Trophoblast cell (in vitro differentiated cells and primary cell): ENCODE measurements at places on chromosomes 5 and 9.

DNA sequence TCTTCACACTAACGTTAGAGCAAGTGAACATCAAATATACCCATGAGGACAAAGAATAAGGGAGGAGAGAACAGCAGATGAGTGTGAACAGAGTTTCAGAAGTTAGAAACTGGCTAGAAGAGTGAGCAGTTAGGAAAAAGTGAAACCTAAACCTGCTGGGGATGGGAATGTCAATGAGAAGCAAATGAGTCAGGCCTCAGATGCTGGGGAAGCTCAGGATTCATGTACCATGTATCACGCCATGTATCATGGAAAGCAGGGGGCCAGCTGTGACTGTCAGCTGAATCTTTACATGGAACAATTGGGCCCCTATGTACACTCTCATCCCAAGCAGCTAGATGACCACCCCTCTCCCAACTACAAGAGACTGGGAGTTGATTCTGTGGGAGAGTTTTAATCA lies 16.2 kb downstream of the GDF9 start:
- no peak for DNase-seq

GRCh38 chr9:104027295-104027694 lies 66.8 kb upstream of the SMC2 start:
- DNase-seq = no peak

DNA sequence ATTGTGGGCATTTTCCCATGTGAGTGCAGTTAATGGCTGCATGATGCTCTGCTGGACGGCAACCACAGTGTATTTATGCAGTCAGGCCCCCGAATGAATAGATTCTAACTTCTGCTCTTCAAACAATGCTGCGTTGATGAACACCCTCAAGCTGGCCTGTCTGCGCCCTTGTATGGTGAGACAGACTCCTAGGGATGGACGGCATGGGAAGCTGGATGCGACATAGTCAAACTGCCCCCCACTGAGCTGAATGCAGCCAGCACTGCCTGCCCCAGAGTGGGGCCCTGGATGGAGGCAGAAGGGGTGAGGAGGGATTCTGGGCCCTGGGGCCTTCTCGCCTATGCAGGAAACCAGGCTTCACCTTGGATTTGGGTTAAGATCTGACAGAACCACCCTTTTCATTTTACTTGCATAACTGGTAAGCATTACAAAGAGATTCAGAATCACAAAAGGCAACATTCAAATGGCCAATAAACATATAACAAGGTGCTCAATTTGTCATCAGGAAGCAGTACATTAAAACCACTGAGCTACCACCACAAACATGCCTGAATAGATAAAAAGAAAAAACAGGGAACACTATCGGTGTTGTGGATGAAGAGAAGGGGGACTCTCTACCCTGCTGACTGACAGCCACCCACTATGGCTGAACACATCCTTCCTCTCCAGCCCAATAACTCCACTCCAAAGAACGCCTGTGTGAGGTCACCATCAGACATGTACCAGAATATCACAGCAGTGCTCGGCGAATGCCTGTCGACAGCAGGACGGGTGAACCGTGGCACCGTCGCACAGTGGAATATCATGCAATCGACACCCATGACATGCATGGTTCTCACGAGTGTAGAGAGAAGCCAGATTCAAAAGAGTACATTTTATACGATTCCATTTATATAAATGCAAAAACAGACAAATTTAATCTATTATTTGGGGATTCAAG lies 79.1 kb downstream of the RAPGEF1 start:
- DNase-seq = no peak

DNA sequence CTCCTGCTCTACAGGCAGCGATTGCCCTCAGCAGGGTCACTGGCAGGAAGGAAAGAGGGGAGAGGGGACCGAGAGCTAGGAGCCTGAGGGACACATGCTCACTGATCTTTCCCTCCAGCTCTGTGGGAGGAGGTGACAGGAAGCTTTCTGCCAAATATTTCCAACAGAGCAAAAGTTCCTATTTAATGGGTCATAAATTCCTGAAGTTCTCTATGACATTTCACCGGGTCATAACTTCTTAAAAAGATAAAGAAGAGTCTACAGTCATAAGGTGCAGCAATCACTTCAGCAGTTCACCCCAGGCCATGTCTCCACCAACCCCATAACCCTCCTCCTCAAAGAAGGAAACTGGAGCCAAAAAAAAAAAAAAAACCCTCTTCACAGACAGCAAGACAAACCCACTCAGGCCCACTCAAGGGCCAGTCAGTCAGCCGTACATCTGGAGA lies 481.1 kb downstream of the NR2F1-AS1 start:
- peak; percentile 70 for DNase-seq

DNA sequence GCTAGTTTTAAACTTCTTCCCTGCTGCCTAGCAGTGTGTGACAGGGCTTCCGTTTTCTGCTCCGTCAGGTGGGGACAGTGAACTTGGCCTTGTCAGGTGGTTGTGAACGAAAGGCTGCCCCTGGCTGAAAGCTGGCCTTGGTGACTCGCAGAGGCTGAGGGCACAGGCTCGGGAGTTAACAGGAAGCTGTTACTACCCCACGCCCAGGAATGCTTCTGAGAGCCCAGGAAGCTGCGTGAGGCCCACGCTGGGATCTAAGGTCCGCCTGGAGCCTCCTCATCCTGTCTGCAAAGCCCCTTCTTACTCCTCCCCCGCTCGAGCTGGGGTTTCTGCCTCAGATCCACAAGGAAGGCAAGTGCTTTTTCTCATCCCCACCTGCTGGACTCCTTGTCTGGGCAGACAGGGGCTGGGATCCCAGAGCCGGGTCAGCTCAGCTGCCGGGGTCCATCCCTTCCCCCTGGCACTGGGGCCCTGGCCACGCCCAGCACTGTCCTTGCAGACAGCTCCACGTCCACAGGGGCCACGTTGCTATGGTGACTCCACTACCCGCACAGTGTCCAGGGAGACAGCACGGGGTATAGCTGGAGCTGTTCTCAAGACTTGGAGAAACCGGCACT lies 124.7 kb upstream of the TBC1D2 start:
- DNase-seq = no peak

DNA sequence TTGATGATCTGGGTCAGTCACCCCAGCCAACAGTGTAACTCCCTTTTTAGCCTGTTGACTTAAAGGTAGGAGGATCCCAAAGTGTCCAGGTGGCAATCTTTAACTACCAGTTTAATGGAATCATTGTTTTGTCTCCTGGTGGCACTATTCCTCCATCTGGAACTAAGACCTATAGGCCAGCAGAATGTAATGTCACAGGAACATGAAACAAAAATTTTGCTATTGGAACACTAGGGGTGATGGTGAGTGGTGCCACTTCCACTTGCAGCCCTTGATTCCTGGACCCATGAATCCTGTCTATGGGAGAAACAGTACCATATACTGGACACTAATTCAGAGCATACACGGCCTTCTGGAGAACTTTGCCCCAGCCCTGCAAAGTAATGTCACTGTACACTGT lies 219.5 kb upstream of the RASA1 start:
- no peak for DNase-seq

DNA sequence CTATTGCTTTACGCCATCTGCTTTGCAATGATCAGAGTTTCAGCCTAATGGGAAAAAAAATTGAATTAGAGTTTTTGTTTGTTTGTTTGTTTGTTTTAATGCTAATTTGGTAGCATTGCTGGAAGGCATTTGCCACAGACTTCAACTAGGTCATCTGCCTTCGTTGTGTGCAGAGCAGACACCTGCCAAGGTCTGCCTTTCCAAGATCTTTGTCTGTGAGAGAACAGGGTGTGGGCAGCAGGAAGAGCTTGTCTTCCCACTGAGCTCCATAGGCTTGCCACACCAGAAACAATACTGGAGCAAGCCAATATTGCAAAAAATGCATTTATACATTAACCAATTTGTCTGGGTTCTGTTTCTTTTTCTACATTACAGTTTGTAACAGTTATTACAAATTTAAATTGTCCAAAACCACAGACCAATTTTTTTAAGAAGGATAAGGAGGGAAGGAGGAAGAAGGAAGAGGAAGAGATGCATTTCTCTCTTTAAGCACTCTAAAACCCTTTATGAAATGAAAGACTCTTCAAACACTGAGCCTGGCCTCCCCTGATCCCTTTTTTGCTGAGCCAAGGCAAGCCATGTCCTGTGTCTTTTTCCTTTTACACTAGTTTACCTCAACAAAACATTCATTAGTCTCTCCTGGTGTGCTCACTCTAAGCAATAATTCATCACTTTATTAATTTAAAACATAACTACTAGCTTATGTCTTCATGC lies 210.5 kb downstream of the SNX18 start:
- DNase-seq = no peak

- no peak for DNase-seq
Observed at GRCh38 chr5:172170251-172170701, 17.7 kb downstream of the STK10 start.

GRCh38 chr5:155069961-155070360 lies 56.4 kb downstream of the KIF4B start:
- DNase-seq = no peak
